Activated CD8-positive, alpha-beta memory T cell treated with anti-CD3 and anti-CD28 coated beads, Interleukin-2, amount 50 U/mL, for 48 hours (primary cell): ENCODE measurements at places on chromosomes 11 and 22.

GRCh38 chr11:31943056-31943780, 132.1 kb upstream of the PAX6 start:
- no peak for DNase-seq

DNA sequence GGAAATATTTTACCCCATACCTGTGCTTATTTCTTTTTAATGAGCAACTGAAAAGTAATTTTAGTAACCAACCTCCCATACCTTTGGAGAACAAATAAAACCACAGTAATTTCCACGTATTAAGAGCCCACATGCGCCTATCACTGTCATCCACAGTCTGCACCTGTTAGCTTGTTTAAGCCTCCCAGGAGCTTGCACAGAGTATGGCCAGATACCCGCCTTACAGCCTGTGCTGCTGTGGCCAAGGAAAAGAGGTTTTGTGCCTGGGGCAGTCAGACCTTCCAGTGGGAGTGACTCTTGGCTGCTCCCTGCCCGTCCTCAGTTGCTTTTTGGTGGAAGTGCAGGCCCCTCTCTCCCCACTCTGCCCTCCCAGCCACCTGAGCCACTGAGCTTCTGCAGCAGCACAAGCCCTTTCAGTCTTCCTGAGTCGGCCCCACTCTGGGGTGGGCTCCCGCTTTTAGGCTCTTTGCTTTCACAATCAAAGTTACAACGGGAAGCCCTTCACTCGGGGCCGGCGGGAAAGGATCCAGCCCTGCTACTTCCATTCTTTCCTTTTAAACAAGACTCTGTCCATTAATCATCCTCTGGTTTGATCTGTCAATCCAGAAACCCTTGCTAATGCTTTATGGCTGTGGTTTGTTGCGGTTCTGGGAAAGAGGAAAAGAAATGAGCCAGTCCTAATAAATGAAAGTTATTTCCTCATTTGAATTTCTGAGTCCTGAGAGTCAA, 308.8 kb downstream of the TBC1D22A start:
- DNase-seq: no peak

DNA sequence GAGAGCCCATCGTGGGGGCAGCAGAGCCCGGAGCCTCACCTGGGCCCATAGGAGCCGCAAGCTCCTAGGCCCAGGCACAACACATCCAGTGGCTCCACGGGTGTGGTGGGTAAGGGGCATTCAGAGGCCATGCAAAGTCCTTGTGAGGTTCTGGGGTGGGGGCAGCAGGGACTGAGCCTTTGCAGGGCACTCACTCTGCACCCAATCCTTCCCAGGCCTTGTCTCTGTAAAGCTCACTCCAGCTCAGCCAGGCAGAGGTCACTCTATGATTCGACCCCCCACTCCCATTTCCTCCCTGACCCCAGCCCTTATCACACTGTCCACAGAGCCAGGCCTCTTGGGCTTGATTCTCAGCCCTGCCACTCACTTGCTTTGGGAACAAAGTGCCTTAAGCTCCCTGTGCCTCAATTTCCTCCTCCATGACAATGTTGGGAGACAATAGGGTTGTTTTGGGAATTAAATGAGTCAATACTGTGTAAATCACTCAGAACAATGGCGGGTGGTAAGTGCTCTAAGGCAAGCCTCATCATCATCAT, 46.6 kb downstream of the LRRC32 start:
- DNase-seq: no peak

DNA sequence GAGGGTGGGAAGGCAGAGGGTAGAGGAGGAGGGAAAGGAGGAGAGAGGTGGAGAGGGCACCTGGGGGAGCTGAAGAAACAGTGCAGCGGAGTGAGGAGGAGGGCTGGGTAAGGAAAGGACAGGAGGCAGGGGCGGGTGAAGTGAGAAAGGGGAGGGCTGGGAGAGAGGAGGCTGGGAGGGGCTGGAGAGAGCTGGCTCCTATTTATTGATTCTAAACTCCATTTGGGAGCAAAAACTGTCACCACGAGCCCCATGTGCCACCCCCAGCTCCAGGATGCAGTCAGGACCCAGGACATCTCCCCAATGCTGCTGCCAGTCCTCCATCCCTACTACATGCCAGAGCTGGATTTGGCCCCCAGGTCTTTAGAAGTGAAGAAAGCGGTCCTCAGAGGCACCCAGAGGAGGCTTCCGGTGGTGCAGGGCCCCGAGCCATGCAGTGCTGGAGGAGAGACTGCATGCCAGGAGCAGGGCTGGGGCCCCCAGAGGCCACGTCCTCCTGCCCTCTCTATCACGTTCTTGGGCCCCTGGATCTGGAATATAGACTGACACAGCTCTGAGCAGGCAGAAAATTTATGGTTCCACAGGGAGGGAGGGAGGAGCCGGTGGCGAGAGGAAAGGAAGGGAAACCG, 53.7 kb downstream of the SLC22A12 start:
- no peak for DNase-seq

DNA sequence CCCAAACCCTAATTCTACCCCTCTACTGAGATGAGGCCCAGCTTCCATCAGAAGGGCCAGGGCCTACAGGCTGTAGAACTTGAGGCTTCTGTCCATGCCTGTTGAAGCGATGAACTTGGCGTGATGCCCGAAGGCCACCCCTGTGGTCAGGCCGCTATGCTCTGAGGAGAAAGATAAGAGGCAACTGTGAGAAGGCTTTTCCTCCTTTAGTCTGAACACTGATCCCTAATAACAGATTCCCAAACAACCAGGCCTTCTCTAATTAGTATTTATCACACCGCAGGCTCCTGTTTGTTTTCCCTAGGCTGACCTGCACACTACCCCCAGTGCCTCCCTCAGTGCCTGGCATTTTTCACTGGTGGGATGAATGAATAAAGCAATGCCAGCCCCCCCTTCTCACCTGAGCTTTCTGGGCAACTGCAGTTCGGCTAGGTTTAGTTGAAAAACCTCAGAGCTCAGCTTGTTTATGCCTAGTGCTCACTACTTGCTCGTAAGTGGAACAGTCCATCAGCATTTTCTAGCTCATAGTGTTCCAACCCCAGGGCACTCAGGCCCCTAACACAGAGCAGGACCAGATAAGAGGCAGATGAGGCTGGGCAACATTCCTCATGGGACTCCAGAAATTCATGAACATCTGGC, 15.2 kb downstream of the PRPF19 start:
- DNase-seq: no peak

GRCh38 chr11:13728076-13728475, 59.6 kb downstream of the FAR1 start:
- no peak for DNase-seq

DNA sequence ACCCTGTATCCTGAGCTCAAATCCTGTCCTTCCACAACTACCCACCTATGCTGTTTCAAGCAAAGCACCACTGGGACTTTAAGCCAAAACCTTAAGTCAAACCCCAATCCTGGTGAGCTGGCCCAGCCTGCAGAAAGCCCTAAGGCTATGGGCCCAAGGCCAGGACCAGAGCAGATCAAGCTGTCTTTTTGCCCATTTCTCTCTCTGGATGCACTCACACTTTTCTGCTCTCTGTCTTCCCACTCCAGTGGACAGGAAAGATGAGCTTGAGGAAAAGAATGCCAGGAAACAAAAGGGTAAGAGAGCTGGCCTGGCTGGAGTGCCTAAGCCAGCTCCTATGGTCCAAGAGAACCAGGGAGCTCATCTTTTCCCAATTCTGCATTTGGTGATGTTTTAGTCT, 284.3 kb upstream of the ISX start:
- DNase-seq: no peak

DNA sequence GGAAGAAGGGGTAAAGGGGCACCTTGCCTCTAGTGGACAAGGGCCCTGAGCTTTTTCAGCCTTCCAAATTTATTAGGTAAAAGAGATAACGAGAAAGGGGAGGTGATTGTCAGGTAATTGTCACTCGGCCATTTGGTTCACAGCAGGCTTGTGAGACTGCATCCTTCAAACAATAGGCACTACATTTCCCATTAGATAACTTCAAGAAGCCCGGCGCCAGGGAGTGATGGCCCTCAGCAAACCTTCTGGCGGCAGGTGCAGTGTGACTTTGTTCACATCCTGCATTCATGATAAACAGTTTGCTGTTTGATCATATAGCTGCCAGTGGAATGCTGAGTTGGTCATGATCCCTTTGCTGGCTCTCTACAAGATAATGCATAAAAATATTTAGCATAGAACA, 185.1 kb downstream of the CWF19L2 start:
- no peak for DNase-seq

- no peak for DNase-seq
These were observed 30.2 kb upstream of the B3GAT1 start for GRCh38 chr11:134442246-134442645.

- no peak for DNase-seq
These were observed 1059.5 kb downstream of the FAM181B start for GRCh38 chr11:81674211-81674610.

- DNase-seq: no peak
These were observed 22.0 kb downstream of the TBRG1 start for GRCh38 chr11:124644426-124645280.

DNA sequence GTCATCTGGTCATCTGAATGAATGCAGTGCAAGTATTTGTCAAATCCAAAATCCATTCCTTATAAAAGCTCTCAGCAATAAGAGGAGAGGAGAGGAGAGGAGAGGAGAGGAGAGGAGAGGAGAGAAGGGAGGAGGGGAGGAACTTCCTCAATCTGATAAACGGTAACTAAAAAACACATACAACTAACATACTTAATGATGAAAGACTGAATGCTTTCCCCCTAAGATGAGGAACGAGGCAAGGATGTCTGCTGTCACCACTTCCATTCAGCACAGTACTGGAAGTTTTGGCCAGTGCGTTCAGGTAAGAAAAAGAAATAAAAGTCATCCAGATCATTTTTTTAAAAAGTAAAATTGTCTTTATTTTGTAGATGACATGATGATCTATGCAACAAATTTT, 80.4 kb downstream of the CD82 start:
- DNase-seq: no peak

DNA sequence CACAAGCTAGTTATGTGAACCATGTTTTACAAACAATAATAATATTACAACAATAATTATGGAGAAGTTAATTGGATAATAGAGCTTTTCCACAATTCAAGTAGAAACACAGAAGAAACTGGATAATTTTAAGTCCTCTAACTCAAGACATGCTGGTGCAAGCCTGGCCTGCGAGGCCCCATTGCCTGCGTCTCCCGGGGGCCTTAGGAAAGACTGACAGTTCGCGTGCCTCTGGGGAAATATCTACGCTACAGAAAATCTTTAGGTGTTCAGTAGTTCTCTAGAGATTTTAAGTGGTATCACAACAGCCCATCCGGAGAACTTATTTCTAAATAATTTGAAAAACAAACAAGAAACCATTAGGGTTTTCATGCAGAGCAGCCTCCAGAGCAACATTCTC, 23.2 kb downstream of the GAL start:
- no peak for DNase-seq

DNA sequence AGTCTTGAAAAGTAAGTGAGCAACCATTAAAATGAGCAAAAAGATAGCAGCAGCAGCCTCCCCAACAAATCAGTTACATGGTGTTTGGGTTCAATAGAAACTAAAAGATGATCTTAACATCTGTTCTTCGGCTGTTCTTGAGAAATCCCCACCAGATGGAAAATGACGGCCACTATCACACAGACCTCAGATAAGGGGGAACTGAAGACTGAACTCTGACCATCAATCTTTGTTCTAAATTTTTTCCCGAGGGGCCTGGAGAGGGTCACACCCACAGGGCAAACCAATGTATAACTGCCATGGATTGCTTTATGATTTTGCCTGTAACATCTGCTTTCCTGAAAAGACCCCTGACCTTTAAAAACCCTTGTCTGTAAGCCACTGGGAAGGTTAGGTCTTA, 624.8 kb upstream of the KIRREL3 start:
- DNase-seq: no peak

DNA sequence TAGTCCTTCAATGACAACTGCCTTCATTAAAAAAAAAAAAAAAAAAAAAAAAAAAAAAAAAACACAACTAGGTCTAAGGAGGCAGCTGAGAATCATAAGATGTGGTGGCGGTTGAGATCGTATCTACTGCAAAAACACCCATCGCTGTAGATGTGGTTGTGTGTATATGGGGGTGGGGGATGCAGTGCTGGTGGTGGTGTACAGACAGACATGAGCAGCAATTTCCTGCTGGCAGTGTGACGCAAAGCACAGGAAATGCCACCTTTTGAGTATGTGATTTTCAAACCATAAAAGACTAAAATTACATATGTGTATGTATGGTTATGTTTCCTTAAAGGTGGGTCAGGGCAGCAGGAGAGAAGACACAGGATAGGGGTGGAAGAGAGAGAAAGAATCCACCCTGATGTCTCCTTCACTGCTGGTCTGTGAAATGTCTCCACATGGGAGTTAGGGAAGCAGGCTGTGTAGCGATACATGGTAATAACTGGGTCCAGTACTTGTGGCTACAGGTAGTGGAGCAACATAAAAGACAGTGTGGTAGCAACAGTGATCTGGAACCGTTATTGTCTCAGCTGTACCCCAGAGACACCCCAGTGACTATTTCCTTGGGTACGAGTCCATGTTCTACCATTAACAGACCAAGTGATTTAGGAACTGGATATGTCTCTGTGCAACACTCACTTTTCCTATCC, 57.9 kb downstream of the SYTL2 start:
- peak; percentile 82 for DNase-seq

GRCh38 chr22:41935509-41935908, 8.9 kb upstream of the TNFRSF13C start:
- DNase-seq: no peak

GRCh38 chr22:32788904-32789624, 12.4 kb upstream of the TIMP3 start:
- DNase-seq: no peak

GRCh38 chr11:63592975-63593395, 21.2 kb downstream of the PLAAT3 start:
- DNase-seq: peak; percentile 42

DNA sequence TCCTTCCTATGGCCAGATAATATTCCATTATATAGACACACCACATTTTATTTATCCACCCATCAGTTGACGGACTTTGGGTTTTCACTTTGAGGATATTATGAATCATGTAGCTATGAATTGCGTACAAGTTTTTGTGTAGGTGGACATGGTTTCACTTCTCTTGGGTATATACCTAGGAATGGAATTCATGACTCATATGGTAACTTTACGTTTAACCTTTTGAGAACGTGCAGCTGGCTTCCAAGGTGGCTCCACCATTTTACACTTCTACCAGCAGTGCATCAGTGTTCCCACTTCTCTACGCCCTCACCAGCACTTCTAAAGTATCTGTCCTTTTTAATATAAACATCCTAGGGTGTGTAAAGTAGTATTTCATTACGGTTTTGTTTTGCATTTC, 112.0 kb downstream of the PLEKHA7 start:
- no peak for DNase-seq

DNA sequence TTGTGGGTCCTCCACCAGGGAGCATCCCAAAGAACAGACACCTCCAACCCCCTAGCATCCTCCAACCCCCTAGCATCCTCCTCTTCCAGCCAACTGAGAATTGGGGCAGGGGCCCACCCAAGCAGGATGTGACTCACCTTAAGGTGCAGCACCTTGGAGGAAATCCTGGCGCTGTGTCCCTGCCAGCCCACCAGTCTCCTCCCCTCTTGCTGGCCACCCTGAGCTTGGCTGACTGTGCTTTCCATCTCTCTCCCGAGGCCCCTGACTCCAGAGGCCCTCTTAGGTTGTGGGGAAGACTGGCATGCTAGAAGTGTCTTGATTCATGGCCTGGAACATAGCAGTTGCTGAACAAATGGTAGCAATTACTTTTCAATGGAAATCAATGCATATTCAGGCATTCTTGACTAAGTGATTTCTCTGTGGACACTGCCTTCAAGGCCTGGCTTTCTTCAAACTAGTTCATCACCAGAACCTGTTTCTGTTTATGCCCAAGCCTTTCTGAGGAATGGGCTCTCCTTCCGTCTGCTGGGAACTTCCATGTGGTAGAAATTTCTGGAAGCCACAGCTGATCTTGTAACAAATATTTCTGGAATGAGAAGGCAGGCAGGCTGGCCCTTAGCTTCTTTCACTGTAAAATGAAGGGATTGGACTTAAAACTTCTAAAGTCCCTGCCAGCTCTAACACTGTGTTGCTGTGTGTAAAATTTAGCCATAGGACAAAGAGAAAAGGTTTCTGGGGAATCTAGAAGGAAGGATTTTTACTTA, 60.5 kb downstream of the CEP164 start:
- no peak for DNase-seq
